NCI-H82 (cell line): ENCODE measurements at places on chromosomes 12 and 14.

DNA sequence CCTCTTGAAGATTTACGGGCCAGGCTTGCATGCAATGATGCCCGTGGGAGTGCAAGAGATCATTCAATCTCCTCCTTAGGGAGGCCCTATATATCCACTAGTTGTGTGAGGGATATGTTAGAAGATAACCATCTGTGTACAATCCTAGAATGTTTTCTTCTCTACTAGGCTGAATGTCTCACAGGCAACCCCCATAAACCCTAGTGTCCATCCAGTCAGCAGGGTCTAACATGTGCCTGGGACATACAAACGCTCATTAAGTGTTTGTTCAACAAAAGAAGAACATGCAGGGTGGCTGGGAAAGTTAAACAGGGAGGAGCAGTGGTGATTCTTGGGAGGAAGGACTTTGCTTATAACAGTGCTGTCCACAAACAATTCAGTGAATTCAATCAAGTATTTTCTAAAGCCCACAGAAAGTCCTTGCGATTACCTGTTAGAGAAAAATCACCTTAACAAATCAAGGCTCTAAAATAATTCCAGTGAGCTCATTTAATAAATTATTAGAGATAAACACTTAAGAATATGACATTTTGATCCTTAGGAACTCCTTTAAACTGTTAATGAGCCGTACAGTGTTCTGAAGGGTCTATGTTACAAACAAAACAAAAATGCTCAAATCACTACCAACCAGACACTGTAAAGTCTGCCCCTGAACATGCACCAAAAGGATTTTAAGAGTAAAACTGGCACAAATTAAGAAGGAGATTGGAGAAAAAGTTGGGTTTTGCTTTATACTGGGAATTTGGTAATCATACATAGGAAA, 96.6 kb upstream of the FERMT2 start:
- DNase-seq = no peak

DNA sequence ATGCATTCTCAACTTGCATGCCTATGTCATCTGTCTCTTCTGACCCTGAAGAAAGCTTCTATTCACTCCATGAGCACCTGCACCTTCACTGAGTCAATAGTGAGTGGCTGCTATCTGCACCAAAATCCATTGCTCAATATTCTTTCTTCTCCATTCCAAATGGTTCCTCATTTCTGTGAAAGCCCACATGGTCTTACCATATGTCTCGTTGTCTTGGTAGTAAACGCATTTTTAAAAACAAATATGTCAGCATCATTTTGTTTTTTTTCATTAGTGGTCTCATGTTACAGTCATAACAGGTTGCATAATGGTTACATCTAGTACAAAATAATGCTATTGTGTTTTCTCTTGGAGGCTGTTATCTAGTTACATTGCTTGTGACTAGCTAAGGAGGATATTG, 106.9 kb upstream of the CPM start:
- no peak for DNase-seq

DNA sequence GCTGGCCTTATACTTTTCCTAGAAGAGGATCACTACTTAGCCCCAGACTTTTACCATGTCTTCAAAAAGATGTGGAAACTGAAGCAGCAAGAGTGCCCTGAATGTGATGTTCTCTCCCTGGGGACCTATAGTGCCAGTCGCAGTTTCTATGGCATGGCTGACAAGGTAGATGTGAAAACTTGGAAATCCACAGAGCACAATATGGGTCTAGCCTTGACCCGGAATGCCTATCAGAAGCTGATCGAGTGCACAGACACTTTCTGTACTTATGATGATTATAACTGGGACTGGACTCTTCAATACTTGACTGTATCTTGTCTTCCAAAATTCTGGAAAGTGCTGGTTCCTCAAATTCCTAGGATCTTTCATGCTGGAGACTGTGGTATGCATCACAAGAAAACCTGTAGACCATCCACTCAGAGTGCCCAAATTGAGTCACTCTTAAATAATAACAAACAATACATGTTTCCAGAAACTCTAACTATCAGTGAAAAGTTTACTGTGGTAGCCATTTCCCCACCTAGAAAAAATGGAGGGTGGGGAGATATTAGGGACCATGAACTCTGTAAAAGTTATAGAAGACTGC, 1.5 kb downstream of the MGAT2 start:
- peak; percentile 14 for DNase-seq

DNA sequence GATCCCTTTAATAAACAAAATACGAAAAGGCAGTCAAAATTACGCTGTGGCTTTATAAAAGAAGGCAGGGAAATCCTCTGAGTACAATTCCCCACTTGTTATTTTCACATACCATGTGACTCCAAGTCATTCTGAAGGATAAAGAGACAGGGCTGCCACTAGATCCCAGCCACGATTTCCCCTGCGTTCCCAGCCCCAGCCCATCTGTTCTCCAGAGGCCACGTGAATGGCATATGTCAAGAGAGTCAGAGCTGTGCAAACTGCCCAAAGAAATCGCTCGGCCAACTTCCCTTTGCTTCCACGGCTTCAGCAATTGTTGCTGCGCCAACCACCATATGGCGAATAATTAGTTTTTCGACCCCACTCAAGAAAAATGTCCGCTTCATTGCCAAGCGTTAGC, 161.3 kb downstream of the C12orf42 start:
- DNase-seq = peak; percentile 91

DNA sequence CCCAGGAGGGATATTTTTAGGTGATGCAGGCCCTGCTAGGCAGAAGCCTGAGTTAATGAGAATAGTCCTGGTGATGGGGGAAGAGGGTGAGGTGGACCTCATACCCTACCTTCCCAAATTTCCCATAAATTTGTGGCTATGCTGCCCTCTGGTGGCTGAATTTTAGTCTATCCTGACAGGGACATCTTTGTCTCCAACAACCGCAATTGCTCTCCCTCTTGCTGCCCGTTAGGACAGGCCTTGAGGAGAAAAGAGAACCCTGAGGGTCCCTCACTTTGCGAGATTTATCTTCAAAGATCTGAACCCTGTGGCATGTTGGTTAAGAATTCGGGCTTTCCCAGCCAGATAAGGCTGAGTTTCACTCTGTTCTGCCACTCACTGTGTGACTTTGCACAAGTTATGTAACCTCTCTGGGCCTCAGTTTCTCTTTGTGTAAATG, 9.8 kb upstream of the ZNF385A start:
- peak; percentile 93 for DNase-seq

DNA sequence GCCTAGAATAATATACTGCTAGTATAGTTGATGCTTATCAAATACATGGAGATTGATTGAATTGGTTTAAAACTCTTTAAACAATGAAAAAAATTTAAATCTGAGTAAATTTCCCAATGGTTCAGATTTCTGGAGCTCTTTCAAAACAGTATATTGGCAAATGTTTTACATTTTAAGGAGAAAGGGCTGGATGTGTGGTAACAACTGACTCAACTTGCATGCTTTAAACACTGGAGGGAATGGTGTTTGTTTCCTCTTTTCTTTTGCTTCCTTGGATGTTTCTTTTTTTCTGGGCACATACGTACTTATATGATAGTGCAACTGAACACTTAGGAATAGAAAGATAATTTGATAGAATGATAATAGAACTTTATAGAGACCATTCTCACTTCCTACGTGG, 73.8 kb upstream of the RFX4 start:
- no peak for DNase-seq
